ENCODE measurements at places on chromosomes 4 and X.

- DNase-seq, result no peak
Measured at GRCh38 chr4:31085689-31086088, 365.5 kb downstream of the PCDH7 start.

DNA sequence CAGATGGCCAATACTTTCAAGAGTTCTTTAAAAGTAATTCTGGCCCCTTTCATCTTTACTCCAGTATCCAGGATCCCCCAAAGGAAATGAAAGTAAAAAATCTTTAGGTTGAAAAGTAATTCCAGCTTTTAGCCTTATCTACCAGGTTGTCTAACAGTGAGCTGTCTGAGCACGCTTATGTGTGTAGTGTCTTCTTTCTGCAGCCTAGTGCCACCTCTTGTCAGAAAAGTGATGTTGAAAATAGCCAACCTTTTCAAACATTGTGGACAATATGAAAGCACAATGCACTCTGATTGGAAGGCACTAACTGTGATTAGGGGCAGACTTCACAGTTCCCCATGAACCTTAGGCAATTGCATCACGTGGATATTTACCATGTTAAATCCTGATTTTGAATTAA lies 92.1 kb downstream of the RELL1 start:
- DNase-seq, result no peak

DNA sequence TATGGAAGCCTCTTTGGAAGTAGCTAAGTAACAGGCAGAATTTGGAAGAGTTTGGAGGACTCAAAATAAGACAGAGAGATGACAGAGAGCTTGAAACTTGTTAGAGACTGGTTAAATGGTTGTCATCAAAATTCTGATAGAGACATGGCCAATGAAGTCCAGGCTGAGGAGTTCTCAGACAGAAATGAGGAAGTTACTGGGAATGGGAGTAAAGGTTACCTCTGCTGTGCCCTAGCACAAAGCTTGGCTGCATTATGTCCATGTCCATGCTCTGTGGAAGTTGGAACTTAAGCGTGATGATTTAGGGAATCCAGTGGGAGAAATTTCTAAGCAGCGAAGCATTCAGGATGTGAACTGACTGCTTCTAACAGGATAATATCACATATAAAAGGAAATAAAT lies 146.2 kb upstream of the NDST4 start:
- DNase-seq, result no peak

DNA sequence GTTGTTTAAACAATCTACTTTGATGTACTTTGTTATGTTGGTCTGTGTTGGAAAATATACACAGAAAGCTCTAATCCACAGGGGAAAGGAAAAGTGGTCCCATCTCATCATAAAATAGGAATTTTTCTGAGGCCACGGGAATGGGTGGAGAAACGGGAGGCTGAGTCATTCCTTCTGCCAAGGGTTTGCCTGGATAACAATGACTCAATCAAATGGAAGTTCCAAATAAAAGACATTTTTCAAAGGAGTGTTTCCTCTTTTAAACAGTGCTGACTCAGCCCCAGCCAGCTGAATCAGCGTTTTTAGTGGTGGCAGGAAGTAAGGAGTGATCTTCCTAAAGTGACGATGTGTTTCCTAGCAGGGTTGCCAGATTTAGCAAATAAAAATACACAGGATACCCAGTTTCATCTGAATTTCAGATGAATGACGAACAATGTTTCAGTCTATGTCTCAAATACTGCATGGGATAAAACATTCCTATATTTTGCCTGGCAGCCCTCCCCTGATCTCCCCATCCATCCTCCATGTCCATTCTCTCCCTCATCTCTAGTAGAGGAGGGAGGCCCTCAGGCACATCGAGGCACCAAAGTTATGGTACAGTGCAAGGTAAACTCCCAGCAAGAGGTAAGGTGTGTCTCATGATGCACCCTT lies 345.4 kb upstream of the GATB start:
- no peak for DNase-seq

DNA sequence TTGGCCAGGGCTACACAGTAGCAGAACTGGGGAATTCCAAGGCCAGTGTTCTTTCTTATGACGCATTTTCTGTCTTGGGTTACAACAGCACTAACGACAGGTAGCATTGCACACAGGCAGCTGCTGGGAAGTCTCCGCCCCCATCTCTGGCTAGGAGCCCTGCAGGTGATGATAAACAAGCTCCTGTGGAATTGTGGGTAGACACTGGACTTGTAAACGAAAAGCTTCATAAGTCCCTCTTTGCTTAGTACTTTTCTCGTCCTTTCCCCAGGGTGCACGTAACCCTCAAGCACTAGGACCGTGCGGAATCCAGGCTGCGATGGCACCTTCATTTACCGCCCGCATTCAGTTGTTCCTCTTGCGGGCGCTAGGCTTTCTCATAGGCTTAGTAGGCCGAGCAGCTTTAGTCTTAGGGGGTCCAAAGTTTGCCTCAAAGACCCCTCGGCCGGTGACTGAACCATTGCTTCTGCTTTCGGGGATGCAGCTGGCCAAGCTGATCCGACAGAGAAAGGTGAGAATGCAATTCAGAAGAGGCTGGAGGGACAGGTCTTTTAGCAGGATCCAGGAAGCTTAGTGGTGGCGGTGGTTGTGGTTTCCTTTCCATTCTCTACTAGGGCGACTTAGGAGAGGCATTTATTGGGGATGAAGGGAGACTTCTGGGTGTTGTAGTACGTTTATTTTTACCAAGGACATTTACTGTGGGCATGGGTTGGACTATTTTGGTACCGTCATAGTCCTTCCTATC lies at the start of gene FAAH2:
Gene FAAH2 (plus strand): TSS at position 200 of the 745 bp plus-strand sequence. CDS start 120 bp downstream, at position 320.
- no peak for DNase-seq

DNA sequence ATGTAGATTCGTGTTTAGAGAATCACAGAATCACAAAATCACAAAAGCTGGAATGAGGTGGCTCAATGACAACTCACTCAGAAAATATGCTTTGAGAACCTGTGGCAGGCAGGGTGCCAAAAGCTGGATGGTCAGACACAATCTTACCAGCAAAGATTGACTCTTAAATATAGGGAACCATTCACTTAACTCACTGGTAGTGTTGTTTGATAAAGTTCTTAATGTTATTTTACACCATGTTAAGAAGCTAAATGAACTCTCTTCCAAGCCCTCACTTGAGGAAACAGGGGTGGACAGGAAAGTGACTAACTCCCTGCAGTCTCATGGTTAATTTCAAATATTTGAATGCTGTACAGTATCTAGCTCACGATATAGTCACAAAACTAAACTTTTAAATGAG lies 5.7 kb upstream of the SCOC start:
- DNase-seq, result no peak

- no peak for DNase-seq
Measured at GRCh38 chr4:174207367-174207766, 76.1 kb downstream of the FBXO8 start.

GRCh38 chr4:78168029-78168428 lies 110.9 kb downstream of the FRAS1 start:
- no peak for DNase-seq

GRCh38 chr4:138487670-138488069 lies 245.5 kb upstream of the SLC7A11 start:
- no peak for DNase-seq

DNA sequence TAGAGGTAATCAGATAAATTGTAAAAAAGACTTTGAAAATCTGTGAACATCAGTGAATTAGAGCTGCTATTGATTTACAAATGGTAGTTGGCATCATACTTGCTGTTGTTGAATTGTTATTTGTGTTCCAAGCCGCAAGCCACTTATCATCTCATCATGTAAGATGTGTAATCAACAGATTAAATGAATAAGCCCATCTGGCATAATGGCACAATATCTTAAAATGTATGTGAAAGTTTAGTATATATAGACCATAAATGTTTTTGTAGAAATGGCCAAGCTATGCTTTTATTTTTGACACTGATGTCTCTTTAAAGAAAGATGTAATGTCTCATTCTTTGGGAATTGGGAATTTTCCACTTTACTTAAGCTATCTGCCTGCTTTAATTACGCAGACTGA lies 682.6 kb upstream of the GNPDA2 start:
- DNase-seq, result no peak

DNA sequence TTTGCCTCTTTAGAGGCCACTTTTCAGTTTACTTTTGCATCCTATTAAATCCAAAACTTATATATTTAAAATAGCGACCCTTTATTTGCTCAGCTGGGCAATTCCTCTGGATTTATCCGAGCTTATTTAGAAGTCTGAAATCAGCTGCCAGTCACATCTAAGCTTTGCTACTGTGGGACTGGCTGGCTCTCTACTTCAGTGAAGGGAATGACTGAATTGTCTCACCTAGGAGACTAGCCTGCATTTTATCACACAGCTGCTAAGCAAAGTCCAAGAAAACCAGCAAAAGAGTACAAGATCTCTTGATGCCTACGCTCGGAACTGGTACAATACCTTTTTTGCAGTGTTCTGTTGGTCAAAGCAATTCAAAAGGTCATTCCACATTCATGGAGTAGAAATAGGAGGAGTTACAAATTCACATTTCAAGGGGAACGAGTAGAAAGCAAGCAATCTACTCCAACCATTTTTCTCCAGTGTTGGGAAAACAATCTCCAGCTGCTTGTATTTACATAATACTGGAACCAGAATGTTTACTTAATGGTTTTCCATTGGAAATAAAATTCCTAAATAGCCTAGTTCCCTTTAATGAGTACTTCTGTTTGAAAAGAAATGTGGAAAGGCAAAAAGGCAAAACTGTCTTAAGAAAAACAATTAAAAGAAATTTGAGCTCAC lies 160.2 kb downstream of the MAGEB5 start:
- DNase-seq, result no peak

DNA sequence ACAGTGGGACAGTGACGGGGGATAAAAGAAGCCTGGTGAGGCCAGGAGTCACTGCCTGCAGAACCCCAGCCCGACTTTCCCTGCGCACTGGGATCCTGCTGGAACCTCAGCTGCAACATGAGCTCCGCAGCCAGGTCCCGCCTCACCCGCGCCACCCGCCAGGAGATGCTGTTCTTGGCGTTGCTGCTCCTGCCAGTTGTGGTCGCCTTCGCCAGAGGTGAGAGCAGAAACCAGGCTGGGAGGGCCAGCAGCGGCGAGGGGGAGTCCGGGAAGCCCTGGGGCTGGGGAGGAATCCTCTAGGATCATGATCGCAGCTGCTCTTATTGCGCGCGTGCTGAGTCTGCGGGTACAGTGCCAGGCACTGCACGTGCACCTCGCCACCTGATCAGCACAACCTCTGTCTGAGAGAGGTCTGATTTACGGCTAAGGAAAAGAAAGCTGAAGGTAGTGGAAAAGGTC lies at the start of gene PF4V1:
Gene PF4V1 (plus strand): TSS at position 51 of the 459 bp plus-strand sequence. CDS start 67 bp downstream, at position 118.
- no peak for DNase-seq

- no peak for DNase-seq
Measured at GRCh38 chrX:46117234-46117633, 428.0 kb downstream of the ZNF674 start.

DNA sequence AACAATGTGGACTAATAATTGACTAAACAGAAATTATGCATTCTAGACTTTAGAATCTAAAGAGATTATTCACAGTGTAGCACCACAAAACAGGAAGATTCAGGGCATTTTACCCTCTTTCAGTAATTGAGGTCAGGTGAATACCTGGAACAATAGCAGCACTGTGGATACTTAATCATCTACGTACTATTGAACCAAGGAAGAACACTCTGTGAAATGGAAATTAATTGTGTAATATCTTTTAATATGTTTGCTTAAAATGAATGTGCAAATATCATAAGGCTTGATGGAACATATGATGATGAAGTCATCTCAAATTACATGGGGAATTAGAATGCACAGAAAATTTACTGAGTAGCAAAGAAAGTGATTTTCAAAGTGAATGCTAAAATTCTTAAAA lies 68.5 kb upstream of the MAP9 start:
- DNase-seq, result no peak

DNA sequence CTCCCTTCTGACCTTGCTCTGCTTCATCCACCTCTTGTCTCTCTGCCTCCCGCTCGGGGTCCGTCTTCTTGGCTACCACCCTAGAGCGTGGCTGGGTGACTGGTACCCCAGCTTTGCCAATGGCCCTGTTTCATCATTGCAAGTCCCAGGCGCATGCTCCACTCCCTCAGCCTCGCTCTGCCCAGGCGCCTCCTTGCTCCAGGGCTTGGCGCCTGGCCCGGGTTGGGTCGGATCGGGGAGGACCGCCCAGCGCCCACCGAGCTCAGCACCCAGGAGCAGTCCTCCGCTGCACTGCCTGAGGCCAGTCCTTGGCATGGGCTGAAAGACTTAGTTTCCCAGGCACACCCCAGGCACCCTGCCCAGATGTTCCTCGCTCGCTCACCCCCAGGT lies 577 bp downstream of the BGN start:
- no peak for DNase-seq

- no peak for DNase-seq
Measured at GRCh38 chr4:140568507-140569306, at the start of gene UCP1. Gene UCP1, minus strand, starts transcription at chr4:140568961. Its CDS starts 232 bp downstream, at chr4:140568729.

GRCh38 chr4:26227601-26228229 lies 93.1 kb upstream of the RBPJ start:
- DNase-seq, result no peak

DNA sequence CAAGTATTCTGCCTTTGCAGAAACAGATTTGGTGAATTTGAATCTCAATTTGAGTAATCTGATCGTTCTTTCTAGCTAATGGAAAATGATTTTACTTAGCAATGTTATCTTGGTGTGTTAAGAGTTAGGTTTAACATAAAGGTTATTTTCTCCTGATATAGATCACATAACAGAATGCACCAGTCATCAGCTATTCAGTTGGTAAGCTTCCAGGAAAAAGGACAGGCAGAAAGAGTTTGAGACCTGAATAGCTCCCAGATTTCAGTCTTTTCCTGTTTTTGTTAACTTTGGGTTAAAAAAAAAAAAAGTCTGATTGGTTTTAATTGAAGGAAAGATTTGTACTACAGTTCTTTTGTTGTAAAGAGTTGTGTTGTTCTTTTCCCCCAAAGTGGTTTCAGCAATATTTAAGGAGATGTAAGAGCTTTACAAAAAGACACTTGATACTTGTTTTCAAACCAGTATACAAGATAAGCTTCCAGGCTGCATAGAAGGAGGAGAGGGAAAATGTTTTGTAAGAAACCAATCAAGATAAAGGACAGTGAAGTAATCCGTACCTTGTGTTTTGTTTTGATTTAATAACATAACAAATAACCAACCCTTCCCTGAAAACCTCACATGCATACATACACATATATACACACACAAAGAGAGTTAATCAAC lies 15.3 kb downstream of the PLP1 start:
- no peak for DNase-seq

DNA sequence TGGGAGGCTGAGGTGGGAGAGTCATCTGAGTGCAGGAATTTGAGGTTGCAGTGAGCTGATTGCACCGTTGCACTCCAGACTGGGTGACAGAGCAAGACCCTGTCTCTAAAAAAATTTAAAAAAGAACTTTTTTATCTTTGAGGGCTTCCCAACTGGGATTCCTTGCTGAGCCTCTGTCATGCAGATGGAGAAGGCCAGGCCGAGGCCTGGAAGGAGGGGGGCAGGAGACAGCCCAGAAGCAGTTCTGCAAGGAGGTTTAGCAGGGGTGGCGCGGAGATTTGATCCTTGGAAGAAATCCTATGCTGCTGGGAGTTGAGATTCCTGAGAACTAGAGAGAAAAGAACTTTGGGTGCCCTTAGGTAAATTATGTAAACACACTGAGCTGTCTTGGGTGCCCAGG lies 2.5 kb upstream of the ARSD start:
- DNase-seq, result no peak

DNA sequence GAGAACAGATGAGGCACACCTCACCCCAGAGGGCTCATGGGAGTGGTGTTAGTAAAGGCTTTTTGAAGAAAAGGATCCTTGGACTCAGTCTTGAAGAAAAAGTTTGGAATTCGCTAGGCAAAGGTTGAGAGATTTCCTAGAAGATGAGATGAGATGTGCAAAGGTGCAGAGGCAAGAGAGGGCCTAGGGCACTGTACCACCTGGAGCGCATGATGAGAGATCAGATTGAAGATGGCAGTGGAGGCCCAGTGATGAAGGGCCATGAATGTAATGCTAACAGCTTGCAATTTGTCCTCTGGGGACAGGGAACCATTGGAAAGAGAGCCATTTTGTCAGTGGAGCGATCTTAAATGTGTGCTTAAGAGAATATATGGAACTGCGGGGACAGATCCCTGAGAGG lies 45.0 kb downstream of the PGRMC2 start:
- DNase-seq, result no peak
